Lung microvascular endothelial cell (primary cell): ENCODE measurements at places on chromosomes 3 and 15. TPM values are rescaled to one million over a fixed set of nuclear protein-coding genes. Genes with fewer than 3 reads are reported as not detected.

GRCh38 chr3:72164635-72164978 is 379.7 kb upstream of the PROK2 start:
- no peak for DNase-seq

- no peak for DNase-seq
Measured at GRCh38 chr3:152087153-152087552, 181.6 kb upstream of the MBNL1 start.

DNA sequence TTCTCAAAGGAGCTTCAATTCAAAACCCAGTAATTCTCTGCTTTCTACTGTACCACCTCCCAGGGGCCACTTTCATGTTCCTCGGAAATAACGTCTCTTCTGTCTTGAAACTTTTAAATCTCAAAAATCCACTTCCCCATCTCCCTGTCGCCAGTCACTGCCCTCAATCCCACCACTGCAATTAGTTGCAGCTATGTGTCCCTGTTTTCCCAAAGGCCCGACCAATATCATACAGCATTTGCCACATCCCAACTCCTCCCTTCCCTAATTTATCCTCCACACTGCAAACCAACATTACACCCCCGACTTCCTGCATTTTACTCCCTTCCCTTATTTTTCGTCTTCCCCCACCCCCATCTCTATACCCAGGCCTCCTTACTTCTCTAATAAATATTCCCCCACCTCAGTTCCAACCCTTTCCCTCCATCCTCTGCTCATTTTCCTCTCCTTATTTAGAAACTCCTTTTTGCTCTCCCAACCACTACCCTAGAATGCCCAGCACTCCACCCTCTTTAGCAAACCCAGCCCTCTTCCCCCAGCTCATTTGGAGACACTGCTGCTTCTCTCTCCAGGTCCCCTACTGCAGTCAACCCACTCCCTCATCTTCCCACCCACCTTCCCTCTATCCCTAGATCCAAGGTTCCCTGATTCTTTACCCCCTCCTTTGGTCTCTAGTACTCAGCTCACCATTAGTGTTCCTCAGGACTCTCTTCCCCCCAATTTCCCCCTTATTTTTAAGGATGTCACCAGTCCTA is 1.1 kb downstream of the NPTN start:
- peak; percentile 44 for DNase-seq

- no peak for DNase-seq
Measured at GRCh38 chr3:183117056-183117455, 17.8 kb upstream of the MCCC1 start.

DNA sequence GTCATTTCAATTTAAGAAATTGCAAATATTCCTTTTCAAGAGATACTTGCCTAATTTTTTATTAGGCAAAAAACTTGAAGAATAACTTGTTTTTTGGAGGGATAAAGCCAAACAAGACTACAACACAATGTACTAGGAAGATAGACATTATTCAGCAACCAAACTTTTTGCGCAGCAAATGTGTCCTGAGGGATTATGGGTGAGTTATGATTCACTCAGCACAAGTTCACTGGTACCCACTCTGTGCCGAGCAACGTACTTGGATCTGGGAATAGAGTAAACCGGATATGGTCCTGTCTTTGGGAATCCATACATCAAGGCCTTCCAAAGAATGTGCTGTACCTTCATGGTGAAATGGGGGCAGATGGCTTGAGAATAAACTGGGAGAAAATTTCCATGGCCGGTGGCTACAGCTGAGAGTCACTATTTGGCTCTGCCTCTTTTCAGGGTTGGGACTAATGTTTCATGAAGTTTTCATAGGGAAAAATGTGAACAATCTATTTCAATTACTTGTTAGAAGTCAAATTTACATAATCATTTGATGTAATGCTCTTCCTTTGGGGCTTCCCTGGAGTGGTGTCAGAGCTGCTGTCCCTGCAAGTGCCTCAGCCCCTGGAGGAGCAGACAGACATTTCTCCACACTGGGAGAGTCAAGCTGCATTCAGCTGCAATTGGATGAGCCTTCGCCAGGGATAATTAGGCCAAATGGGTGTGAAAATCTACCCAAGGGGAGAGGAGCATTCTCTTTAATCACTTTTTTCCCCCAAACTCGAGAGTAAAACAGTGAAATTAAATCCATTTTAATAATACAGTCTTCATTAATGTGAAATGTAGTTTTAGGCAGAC is 315.2 kb downstream of the CLSTN2 start:
- DNase-seq = no peak

- DNase-seq = no peak
Measured at GRCh38 chr3:134713671-134714070, 62.8 kb upstream of the KY start.

DNA sequence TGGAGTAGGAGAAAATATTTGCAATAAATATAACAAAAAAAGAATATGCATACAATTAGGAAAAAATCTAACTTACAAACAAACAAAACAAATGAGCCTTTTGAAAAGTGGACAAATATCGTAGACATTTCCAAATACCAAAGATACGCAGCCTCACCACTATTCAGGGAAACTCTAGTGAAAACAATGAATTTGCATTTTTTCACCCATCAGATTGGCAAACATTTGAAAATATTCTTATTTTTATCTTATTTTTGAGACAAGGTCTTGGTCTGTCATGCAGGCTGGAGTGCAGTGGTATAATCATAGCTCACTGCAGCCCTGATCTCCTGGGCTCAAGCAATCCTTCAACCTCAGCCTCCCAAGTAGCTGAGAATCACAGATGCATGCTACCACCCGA is 15.5 kb downstream of the AP3S2 start:
- no peak for DNase-seq

DNA sequence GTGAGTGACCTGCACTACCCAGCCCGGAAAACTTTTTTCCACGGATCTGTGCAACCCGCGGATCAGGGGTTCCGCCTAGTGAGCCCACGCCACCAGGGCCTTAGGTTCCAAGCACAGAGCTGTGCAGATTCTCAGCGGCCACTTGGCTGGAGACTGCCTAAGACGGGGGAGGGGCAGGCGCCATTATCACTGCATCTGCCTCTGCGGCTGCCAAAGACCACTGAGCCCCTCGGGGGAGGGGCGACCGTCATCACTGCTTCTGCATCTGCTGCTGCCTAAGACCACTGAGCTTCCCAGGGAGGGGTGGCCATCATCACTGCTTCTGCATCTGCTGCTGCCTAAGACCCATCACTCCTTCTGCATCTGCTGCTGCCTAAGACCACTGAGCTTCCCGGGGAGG is 460.2 kb downstream of the OCA2 start:
- no peak for DNase-seq

GRCh38 chr3:166013073-166013679 is 176.0 kb upstream of the BCHE start:
- DNase-seq = peak; percentile 39

DNA sequence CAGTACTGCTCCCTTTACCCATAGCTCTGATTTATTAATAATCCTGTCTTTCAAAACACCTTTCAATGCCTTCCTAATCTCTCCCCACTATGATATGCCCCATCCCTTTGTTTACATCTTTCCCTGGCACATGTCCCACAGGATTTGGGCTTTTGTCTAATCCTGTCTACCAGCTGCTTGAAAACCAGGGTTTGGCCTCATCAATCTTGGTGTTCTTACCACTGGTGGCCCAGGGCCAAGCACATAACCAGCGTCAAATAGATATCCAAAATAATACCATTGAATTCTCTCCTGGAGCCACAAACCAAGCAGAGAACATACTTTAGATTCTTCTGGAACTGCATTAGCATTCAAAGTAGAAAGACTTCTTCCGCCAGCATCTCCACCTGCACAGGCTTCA is 104.8 kb upstream of the PPP2R3A start:
- DNase-seq = no peak

DNA sequence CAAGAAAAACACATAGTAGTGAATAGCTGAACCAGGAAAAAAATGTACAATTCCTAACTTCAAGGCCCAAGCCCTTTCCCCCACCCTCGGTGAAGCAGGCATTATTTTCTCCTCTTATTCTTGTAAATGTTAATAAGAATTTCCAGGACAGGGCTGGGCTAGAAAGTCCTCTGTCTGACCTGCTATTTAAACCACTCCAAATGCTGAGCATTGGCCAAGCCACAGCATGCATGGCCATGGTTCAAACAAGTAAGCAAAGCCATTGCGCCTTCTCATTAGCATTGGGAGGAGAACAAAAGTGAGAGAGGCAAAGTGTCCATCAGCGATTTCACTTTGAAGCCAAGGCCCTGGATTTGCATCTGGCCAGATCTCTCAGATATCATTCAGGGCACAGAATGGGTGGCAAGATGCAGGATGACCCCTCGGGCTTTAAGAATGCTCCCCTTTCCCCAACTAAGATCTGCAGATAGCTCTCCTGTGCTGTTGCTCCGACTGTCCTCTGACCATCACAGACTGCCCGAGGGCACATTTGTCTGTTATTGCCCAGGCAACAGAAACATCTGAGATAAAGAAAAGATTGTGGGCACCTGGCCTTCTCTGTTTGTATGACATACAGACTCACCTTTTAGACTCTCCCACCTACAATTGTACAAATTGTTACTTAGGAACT is 46.3 kb downstream of the CEMIP start:
- no peak for DNase-seq

DNA sequence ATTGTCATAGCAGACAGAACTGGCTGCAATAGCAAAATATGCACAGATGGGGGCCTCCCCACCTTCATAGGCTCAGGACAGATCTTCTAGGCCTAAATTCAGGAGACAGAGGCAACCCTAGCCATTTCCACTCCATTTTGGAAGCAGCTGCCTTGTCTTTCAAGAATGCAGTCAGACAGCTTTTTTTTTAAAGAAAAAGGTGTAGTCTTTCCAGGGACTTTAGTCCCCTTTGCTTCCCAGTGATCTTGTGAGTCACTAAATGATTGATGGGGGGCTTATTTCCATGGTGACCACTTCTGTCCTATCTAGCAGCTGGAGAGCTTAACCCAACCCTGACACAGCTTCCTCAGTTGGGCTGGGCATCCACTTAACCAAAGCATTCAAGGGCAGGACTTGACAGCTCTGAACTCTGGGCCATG is 165.9 kb downstream of the TPRG1 start:
- DNase-seq = no peak

GRCh38 chr3:121988146-121988545 is 33.9 kb downstream of the ILDR1 start:
- no peak for DNase-seq

GRCh38 chr3:131701153-131701770 is 198.5 kb upstream of the MRPL3 start:
- no peak for DNase-seq

DNA sequence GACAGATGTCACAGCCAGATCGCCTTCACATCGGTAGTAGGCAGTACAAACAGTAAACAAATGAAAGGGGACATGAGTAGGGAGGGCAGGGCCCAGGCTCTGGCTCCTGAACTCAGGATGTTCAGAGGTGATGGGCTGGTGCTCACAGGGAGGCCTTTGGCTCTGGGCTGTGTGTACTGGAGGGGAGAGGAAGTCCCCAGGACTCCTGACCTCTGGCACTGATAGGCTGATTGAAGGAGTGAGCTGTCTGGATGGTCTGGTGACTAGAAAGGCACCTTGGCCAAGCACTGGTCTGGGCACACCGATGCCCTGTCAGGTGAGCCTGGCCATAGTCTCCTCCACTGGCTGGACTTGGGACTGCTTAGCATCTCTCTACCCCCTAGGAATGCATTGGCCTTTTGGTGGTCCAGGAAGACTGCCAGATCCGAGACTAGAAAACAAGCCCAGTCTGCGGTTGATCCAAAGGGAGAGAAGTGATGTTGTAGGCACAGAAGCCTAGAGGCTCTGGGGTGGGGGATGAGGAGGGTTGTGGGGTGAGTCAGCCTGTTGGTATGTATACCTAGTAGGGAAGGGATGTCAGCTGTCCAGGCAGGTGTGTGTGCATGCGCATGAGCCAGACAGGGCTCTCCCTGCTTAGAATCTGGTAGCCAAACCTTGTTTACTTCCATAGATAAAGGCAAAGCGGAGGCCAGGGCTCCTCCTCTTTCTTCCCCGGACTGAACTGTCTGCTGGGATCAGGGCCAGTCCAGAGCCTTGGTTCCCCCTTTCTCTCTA is 1.9 kb downstream of the SPINT1 start:
- no peak for DNase-seq

Gene GABRR3
- not detected in 2 replicates for total RNA-seq

Gene TUSC7
- total RNA-seq = not detected in 2 replicates

Gene SHC4
- under 0.01 and 0.22 TPM in 2 replicates for total RNA-seq

Gene ACAN
- total RNA-seq = not detected in 2 replicates

Gene ROBO1
- total RNA-seq = 0.20 and 1.1 TPM in 2 replicates

Gene RPUSD2
- total RNA-seq = 7.4 and 10.1 TPM in 2 replicates

Gene CFAP100
- total RNA-seq = not detected in 2 replicates

Gene TRAIP
- total RNA-seq = 1.2 and 2.4 TPM in 2 replicates

Gene GHSR
- total RNA-seq = not detected in 2 replicates

Gene STRIT1
- not detected in 2 replicates for total RNA-seq

Gene GPR62
- not detected in 2 replicates for total RNA-seq
